ENCODE measurements at places on chromosomes 7 and 10.

DNA sequence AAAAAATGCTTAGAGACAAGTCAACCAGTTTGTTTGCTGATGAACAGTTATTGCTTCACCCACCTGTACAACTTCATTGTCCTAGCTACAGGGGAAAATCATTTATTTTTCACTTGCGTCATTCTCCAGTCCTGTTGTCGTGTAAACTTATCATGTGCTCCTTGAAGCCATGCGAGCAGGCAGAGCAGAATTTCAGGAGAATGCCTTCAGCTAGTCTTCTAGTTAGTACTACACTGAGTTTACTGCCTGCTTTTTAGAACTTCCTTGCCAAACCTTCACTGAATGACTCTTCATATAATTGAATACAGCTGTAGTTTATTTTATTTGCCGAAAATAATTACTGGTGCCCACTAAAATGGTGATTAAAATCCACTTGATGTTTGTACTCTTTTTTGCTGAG, 15.6 kb downstream of the RPA3 start:
- DNase-seq, result no peak

DNA sequence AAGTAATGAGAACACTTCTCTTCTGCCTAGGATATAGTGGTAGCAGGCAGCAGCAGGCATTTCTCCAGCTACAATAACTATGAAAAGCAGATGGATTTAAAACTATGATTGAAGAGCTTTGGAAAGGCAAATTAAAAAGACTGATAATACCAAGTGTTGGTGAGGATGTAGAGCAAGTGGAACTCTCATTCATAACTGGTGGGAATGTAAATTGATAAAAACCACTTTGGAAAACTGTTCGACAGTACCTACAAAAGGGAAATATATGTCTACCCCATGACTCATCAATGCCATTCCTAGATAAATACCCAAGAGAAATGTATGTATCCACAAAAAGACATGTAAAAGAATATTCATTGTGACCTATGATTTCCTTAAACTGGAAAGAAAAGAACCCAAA, 14.6 kb downstream of the ARMC3 start:
- DNase-seq, result no peak

DNA sequence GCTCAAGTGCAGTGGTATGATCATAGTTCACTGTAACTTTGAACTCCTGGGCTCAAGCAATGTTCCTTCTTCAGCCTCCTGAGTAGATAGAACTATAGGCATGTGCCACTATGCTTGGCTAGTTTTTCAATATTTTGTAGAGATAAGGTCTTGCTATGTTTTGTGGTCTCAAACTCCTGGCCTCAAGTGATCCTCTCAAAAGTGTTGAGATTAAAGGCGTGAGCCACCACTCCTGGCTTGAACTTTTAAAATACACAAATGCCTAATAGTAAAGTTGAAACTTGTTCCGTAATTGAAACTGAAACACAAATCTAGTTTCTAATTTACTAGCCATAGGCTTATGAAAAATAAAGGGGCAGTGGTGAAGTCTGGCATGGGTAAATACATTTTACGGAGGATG, 65.7 kb downstream of the AP3M1 start:
- no peak for DNase-seq

DNA sequence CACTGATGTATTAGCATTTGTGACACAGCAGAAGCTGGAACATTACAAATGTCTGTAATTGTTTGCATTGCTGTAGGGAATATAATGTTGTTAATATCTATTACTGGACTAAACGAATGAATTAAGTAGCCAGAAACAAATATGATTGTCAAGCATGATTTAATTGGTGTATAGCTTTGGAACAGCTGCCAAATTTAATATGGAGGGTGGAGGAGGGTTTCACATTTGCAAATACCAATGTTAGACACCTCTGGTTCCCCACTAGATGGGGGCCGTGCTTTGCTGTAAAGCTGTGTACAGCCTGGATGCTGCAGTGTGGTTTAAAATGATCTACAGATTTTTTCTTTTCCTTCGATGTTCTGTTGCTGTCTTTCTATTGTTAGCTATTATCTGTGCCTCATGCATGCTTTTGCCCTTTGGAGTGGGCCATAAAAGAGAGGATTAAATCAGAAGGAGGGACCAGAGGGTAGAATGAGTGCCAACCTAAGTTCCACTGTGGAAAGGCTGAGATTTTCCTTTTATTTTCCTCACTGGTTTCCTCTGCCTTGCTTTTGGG, 23.1 kb downstream of the DNAJB9 start:
- no peak for DNase-seq

GRCh38 chr7:86926732-86927131, 132.7 kb downstream of the ELAPOR2 start:
- no peak for DNase-seq

DNA sequence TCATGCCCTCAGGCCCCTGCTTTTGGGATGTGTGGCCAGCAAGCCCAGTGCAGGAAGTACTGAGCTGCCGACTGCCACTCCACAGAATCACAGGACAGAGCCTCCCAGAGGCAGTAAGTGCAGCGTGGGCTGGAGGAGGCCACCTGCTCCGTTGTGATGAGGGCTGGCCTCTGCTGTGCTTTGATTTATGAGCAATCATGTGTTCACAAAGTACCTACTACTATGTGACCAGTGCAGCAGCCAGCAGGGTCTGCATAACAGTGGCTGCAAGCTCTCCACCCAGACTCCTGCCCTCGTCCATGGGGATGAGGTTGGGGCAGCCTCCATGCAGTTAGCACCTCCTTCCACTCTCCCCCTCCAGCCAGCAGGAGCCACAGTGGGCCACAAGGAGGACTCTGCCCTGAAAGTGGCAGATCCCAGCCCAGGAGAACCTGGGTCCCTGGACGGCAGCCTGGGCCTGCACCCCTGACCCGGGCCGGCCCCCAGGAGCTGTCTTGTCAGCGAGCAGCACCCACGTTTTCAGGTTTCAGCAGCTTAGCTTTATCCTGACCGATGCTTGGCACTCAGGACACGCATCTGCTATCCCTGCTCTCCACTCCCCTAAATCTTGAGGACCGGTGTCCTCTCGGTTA, 37.7 kb upstream of the INSIG1 start:
- no peak for DNase-seq

GRCh38 chr7:88321694-88322093, 15.0 kb upstream of the STEAP4 start:
- DNase-seq, result no peak

DNA sequence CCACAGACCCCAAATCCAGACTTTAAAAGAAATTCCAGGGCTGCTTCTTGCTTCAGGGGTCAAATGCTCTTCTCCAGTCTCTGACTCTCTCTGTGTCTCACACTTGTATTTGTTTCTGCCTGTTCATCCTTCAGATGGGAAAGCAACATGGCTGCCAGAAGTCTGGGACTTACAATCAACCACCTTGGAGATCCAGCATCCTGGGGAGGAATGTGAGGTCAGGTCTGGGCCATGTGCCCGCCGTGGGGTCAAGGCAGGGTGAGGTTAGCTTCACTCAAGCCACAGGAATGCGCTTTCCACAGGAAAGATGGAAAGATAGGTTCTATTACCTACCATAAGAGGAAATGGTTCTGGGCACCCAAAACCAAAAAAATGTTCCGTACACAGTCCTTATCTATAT, 34.3 kb upstream of the NPVF start:
- no peak for DNase-seq

- DNase-seq, result no peak
Measured at GRCh38 chr7:107818622-107819021, 15.6 kb upstream of the SLC26A3 start.

DNA sequence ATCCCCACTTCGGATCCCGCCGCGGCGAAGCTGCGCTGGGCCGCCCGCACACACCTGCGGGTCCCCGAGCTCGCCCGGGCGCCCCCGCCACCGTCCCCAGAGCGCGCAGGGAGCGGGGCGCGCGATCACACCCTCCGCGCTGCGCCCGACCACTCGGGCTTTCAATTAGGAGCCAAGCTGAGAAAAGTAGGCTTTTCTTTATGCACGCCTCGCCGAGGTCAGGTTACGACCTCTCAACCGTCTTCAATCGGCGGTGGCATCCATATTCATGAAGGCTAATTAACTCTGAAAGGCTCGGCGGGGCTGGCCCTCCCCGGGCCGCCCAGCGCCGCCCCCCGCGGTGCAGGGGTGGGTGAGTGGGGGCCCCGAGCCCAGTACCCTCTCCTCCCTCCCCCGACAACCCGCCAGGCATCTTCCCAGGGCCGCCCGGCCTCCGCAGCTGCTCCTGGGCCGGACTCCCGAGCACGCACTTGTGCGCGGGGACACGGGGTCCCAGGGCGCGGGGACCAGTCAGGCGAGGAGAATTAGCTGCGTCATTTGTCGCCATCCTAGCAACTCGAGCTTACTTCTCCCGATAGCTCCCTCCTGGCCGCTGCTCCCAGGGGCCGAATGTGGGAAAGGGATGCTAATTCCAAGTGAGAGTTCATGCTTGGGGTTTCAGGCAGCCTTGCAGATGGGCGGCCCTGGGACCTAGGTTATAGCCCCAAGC, 155.5 kb upstream of the LYZL2 start:
- peak; percentile 14 for DNase-seq

DNA sequence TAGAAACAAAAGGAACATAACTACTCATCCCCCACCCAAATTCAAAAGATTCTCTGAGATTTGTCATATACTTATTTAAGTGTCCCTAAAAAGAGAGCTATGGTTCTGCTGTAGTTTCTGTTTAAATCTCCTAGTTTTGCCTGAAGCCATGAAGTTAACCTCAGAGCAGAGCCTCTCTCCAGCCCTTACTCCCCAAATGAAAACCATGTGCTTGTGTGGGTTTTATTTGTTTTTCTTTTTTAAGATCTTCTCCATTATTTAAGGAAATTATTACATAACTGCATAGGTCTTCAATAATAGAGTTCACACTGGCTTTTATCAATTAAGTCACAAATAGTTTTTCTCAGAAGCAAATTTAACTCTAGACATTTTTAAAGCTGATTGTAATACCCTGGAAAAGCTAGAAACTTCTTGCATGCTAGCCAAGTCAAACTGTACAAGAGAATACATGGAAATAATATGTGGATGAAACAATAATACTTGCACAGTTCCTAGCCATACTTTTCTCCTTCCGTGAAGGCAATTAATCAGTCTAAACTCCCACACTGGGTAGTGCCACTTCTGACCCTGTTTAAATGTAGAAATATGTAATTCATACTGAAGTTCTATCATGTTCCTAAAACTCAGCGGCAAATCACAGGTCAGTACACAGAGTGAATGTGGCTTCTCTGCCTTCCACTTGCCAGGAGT, 579.7 kb downstream of the SUGCT start:
- DNase-seq, result no peak

GRCh38 chr7:122136639-122137245, 7.3 kb downstream of the AASS start:
- no peak for DNase-seq

DNA sequence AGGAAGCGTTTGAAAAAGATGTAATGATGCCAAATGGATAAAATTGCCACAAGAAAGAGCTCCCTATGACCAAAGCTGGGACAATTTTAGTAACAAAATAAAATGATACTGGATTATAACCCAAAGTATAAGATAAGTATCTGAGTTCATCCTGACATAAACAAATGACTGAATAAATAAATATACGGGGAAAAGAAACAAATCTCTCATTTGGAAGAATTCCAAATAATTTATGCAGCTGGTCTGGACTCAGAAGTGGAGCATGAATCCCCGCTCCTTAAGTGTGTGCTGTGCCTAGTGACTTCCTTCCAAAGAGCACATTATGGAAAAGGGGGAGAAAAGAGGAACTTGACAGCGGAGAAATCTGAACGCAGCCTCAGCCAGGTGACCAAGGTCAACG, 186.2 kb downstream of the RAMP3 start:
- DNase-seq, result no peak

- DNase-seq, result no peak
Measured at GRCh38 chr10:35459449-35459847, 123.1 kb downstream of the CCNY start.

DNA sequence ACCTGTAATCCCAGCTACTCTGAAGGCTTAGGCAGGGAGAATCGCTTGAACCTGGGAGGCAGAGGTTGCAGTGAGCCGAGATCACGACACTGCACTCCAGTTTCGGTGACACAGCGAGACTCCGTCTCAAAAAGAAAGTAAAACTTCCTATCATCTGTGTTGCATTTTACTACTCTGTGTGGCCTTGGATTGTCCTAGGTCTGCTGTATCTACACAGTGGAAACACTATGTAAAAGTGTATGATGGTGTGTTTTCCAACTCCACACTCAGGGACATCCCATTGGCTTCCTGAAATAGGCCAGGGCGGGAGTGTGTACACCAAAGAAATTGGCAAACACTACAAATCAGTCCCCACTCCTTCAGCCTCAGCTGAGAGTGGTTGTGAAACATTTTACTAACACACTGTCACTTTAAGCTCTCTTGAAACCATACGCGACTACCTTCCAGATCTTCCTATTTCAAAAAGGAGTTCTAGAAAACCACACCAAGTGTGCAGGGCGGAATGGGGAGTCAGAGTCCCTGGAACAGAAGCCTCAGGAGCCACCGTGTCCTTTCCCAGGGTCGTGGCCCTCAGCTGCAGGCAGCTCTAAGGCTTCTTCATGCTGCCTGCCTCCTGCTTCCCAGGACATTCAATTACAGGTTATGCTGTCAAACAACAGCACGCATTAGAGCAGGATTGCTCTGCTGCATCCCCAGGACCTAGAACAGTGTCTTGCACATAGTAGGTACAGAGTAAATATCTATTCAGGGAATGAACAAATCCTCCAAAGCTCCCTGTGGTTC, 275.4 kb downstream of the PARD3 start:
- no peak for DNase-seq

DNA sequence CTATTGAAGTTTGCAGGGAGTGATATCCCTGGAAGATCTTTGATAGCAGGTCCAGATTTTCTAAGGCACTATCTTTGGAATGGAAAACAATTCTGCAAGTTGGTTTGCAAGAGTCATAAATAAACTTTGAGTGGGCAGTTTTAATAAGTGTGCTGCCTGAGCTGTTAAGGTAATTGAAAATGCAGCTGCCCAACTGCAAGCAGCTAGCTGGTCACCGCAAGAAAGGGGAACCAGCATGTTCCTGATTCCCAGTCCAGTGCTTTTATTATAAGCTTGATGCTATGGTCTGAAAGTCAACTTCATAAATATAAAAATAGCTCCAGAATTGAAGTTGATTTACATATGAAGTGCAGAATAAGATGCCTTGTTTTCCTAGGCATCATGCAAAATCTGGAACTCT, 308.4 kb downstream of the ZNF248 start:
- DNase-seq, result no peak
